ENCODE measurements at places on chromosomes 2 and 18.

GRCh38 chr2:7627583-7627982, 710.4 kb downstream of the RNF144A start:
- peak; percentile 55 for DNase-seq

DNA sequence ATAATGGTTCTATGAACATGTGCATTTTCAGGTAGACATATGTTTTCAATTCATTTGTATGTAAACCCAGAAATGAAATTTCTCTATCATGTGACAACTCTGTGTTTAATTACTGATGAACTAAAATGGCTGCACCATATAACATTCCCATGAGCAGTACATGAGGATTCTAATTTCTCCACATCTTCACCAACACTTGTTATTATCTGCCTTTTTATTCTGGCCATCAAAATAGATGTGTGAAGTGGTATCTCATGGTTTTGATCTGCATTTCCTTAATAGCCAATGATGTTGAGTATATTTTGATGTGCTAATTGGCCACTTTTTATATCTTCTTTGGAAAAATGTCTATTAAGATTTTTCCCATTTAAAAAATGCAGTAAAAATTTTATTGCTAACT, 205.1 kb upstream of the SMAD7 start:
- DNase-seq, result no peak

DNA sequence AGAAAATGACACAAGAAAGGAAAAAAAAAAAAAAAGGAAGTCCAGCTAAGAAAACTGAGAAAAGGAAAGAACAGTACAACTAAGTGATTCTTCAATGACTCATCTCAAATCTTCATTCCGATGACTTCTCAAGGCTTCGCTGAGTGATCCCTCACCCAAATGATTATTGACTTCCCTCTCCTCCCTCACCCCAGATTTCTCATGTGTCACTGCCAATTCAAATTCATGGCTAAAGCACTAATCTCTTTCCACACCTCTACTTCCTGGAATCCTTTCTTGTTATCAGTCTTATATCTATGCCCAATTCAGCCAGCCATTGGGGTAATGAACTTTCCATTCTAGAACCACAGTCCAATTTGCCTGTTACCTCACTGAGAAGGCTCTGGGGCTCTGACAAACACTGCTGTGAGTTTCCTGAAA, 7.2 kb upstream of the ABCB11 start:
- DNase-seq, result peak; percentile 41

- no peak for DNase-seq
Observed at GRCh38 chr2:3242747-3243369, 134.8 kb downstream of the EIPR1 start.

DNA sequence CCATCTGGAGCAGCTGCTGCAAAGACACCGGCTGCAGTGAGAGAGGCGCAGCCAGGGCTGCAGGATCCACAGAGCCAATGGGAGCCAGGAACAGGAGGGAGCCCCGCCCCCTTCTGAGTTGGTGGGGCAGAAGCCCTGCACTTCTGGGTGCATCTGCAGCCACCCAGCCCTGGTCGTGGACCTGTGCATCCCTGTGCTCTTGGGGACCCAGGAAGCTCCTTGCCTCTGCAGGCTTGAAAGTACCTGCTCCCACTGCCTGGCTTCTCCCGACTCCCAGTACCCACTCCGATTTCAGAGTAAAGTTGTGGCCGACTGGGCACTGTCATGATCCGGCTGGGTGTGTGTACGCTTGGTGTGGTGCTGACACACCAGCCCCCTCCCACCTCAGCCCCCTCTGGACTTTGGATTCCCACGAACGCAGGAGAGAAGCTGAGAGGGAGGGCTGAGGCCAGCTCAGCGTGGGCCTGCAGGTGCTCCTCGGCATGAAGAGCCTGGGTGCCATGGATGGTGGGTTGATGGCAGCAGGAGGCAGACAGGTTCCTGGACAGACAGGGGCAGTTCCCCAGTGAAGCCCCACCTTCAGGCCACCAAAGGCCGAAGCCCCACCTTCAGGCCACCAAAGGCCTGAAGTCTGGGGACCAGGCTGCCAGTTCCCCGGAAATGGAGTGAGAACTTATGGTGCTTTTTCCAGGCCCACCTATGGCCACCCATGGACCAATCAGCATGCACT, 34.9 kb downstream of the LRRTM4 start:
- no peak for DNase-seq

GRCh38 chr2:232290668-232291067, 87.9 kb upstream of the ALPP start:
- no peak for DNase-seq

GRCh38 chr2:128347701-128348539, 29.3 kb upstream of the HS6ST1 start:
- no peak for DNase-seq

DNA sequence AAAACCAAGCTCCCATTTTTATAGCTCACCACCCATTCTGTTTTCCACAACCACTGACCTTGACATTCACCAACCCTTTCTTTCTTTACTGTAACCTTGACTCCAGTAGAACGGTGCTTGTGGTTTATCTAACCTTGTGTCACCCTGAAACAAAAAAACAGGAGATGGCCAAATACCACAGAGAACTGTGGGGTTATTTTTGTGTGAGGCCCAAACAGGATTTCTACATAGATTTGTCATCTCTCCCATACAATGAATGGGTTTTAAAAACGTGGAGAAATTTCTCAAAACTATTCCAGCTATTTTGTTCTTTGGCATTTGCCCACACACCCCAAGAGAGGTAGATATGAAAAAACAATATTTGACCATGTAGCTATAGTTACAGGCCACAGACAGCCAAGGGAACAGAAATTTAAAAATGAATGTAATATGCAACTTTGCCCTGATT, 231.3 kb upstream of the TANK start:
- no peak for DNase-seq

DNA sequence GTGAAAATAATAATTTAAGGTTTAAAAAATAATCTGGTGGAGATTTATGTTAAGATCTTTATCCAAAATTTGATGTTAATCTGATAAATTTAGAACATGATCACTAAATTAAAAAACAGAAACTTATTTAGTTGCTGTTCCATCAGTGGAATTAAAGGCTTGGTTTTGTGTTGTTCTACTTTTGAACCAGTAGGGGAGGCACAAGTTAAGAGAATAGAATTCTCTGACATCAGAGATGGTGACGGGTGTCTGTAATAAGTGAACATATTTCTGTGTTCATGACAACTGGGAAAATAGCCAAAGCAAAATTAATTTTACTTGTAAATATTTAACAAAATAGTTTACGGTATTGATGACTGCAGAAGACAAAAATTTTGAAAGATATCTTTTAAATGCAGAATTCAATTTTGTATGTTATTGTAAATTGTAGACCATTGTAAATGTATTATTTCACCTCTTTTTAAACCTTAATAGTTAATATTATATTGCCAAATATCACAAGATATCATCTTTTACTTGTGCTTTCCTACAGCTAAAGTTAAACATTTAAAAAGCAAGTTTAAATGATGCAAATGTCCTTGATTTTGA, 106.0 kb downstream of the UBR3 start:
- peak; percentile 27 for DNase-seq

DNA sequence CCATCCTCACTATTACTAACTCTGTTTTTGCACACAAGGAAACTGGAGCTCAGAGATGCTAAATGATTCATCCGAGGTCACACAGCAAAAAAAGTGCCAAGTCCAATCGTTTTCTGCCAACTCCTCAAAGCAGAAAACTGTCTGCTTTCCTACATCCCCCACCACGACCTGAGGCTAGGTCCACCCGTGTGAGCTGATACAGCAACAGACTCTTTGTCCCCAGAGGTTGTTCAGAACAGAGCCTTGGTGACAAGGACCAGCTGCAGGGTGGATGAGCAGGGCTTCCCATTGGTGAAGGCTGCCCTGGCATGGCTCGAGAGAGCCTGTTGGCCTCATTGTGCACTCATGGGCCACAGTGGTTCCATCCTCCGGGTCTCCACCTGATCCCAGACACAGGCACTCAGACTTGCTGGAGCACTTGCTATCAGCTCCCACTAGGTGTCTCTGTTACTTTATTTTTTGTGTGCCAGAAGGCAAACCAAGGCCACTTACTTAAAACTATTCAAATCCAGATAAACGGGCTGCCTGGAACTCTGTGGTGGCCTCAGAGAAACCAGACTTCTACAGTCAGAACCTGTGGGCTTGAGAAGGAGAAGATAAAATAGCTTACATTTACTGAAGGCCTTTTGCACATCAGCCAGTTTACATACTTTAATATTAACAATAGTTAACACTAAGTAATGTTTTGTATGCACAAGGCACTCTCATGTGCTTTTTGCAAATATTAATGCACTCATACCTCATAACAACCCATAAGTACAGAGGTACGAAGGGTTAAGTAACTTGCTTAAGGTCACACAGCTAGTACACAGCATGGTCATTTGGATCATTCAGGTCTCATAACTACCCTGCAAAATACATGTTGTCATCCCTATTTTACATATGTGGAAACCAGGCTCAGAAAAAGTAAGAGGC, 62.9 kb upstream of the CTIF start:
- peak; percentile 70 for DNase-seq

DNA sequence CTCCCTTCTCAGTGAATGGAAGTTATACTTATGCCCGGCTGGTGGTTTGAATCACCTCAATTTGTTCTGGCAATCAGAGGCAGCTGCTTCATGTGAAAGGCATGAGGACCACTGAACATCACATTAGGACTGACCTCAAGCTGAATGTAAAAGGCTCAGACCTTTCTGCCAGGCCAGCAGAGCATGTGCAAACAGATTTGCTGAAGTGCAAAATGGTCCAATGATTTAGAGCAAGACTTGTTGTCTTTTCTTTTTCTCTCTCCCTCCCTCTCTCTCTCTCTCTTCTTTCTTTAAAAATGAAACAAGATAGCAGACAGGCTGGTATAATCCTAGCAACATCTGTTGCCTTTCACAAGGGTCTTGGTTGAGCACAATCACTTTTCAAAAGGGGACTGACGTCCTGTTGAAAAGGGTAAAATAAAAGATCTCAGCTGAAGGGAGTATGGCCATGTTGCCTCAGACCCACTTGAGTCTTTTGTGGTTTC, 13.3 kb upstream of the CDH7 start:
- no peak for DNase-seq

- no peak for DNase-seq
Observed at GRCh38 chr2:168169097-168169745, 78.2 kb downstream of the STK39 start.

DNA sequence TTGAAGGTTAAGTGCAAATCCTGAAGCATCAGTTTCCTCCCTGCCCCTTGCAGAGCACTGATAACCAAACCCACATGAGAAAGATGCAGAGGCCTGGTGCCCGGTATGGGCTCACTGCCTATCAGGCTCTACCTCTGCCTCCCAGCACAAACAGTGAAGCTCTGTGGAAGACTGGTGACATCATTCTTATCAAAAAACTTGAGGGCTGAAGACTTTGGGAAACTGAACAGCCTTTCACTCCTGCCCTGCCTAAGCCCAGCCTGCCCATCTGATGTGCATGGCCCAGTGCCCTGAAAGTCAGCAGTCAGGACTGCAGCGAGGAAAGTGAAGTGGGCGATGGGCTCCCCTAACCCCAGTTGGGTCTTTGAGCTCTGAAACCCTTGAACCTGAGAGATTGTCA, 174.8 kb upstream of the ARL4C start:
- no peak for DNase-seq

GRCh38 chr2:4130651-4131050, 427.3 kb downstream of the DCDC2C start:
- no peak for DNase-seq

DNA sequence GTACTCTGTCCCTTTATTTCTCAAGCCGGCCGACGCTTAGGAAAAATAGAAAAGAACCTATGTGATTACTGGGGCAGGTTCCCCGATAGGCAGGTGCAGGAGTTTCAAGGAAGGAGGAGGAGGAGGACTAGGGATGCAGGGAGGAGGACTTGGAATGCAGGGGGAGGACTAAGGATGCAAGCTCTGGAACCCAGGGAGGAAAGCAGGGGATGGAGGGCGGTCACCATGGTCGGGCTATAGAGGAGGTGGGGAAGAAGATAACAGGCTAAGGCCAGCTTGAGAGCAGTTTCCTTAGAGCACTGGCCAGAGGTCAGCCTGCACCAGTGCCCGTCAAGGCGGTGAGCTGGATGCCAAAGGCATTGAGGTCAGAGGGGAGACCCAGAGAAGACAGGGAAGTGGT, 18.7 kb upstream of the B3GNT7 start:
- DNase-seq, result no peak

GRCh38 chr2:159192371-159192918, 94.1 kb downstream of the WDSUB1 start:
- no peak for DNase-seq

- no peak for DNase-seq
Observed at GRCh38 chr2:1486670-1487069, 73.4 kb downstream of the TPO start.

GRCh38 chr2:62475172-62476011, 30.6 kb downstream of the TMEM17 start:
- no peak for DNase-seq

DNA sequence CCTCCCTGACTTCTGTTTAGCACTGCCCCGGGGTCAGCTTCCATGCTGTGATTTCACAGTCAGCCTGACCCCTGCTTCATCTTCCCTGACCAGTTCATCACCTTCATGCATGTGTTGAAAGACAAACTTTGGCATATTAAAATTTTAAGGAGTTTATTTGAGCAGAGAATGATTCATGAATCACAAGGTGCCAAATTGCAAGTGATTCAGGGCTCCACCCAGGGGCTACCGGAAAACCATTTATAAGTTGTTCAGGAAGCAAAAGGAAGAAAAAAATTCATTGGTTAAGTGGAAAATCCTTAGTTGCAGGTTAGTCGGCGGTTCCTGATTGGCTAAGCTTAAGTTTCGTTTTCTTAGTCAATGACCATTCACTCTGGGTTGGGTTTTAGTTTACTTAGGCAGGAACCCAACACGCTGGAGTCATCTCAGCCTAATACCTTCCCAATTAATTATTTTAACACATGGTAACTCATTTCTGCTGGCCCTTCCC, 10.6 kb downstream of the IL1F10 start:
- peak; percentile 50 for DNase-seq

DNA sequence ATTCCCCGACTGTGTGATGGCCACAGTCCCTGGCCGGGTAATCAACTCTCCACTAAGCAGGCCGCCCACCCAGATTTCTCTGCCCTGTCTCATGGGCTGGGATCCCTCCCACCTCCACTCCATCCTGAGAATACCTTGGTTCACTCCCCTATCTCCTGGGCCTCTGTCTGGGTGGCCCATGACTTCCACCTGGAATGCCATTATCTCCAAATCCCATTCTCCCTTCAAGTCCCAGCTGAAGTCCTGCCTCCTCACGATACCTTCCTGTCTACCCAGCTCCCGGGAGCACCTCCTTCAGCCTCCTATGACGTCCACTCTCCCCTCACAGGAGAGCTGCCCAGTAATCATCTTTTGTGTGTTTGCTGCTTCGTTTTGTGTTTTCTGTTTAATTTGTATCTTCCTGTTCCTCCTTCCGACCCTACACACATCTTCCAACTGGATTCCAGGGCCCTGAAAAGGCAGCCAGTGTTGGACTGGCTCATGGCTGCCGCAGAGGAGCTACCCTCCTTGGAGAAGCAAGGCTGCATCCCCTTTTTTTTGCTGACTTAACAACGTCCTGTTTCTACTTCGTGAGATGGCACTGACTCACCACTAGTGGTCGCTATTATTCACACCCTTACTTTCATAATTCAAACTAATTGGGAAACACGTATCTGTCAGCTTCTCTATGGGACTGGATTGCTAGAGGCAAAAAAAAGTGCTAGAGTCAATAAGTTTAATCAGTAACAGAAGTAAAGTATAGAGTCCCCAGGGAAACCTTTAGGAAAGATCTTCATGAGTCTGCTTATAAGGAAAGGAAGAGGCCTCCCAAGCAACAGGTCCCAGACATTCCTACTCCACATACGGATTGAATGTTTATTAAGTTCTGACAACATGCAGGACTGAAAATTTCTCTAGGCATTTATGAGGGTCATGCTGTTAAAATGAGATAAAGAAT, 171.9 kb upstream of the GATA6 start:
- DNase-seq, result peak; percentile 45
